ENCODE measurements at places on chromosomes 6 and 20. TPM values are rescaled to one million over a fixed set of nuclear protein-coding genes. Genes with fewer than 3 reads are reported as not detected.

Gene POLH
- total RNA-seq = 8.3 TPM

Gene GHRH
- total RNA-seq = not detected

Gene SMLR1
- total RNA-seq = not detected

Gene VNN1
- 21.4 TPM for total RNA-seq

Gene RAB44
- total RNA-seq = 0.48 TPM

Gene RAET1L
- not detected for total RNA-seq

Gene AK9
- 6.3 TPM for total RNA-seq

Data from omental fat pad (tissue), 4 donors.